NCI-H1436 (cell line): ENCODE measurements at places on chromosomes 7 and 10.

GRCh38 chr10:63103971-63104409, 29.1 kb upstream of the NRBF2 start:
- DNase-seq = no peak

DNA sequence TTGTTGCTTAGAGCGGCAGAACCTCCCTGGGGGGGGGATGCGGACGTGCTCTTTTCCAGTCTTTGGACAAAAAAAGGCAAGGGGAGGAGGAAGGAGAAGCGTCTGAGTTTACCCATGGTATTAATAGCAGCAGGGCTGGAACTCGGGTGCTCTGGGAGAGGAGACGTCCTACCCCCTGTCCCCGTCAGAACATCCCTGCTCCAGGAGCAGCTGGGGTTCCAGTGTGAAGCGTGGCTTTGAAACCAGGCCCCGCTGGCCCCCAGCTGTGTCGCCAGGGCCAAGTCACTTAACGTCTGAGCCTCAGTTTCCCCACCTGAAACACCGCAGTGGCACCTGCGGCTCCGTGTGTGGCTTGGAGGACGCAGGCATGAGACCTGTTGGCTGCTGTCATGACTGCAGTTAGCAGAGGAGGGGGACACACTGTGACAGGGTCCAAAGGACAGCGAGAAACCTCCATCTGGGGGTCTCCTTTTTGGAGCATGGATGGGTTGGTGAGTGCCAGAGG, 1.4 kb downstream of the AMZ1 start:
- DNase-seq = no peak

GRCh38 chr7:39880556-39880955, 69.5 kb upstream of the CDK13 start:
- no peak for DNase-seq

DNA sequence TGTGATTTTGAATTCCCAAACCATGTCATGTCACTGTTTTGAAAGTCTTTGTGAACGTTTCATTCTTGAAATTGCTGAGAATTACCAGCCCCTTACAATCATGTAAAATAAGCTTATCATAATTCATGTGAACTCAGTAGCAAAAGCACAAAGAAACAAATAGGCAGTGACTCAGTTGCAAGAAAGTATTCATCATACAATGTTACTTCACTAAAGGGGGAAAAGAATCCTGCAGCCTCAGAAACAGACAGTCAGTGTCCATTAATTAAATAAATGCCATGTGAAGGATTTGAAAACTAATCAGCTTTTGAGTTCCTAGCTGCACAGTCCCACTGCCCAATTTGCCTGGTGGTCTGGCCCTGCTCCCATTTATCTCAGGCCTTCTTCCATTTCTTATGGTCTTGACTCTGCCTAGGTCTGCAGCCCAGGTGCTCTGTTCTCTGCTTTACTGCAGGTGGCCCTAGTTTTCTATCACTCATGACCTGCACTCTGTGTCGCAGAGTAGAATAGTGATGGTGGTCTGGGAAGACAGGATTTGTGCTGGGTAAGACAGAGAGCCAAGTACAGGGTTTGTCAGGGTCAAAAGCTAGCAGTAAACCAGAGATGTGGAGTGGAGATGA, 99.7 kb downstream of the PLCE1 start:
- no peak for DNase-seq

DNA sequence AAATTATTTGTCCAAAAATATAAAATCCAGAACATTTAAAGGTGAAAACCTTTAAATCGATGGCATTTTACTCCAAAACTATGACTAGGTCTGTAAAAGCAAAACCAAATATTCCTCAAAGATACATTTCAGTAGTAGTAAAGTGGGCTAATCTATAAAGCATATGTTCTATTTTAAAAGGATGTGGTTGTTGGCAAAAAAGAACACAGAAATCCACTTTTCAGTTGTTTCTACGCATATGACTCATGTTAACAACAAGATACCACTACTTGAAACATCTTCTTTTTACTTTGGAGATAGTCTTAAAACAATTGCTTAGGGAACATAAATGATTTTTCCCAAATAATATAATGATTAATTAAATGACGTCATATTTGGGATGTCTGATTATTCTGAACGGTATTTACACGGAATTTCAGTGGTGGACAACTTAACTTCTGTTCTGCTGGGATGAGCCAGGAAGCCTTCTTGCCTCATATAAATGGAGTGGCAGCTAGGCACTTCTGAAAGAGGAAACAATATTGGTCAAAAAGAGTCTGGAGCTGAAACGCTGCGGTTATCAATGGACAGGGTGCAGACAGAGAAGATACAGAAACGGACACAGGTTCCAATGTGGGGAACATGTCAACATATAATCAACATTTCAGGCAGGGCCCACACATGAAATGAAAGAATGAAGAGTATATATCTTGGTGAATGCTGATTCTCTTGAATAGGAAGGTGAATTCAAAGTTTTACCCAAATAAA, 78.5 kb downstream of the ETV1 start:
- DNase-seq = no peak

- DNase-seq = no peak
Measured at GRCh38 chr10:44393051-44393630, 8.2 kb upstream of the CXCL12 start.

DNA sequence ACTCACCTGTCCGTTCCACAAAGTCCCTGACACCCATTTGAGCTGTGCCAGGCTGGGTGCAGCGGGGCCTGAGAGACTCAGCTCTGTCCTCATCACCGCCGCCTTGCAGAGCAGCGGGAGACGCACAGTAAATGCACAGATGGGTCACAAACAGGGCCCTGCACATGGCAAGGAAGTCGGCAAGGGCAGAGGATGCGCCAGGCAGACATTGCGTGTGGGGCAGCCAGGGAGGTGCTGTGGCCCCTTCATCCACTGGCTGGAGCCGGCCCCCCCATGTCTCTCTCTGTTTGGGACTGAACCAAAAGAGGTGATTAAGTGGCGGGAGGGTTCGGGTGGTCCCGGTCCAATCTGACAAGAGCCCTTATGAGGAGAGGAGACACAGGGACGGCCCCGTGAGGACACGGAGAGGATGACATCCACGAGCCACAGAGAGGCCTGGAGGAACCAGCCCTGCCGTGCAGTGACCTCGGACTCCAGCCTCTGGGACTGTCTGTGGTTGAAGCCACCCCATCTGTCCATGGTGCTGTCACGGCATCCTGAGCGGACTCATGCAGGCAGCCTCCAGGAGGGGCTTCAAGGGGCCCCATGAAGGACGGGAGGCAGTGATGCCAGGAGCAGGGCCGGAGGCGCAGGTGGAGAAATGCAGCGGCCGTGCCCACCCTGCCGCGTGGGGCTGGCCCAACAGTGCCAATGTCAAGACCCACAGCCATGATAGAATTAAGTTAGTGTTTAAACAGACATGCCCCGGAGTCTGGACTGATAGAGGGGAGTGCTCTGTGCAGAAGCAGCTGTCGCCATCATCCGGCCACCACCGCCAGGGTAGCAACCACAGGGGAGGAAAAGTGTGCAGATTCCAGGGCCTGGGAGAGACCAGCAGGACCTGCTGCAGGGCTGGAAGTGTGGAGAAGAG, 28.4 kb upstream of the FOXL3 start:
- no peak for DNase-seq

GRCh38 chr7:50812094-50812493, 29.4 kb upstream of the GRB10 start:
- no peak for DNase-seq

DNA sequence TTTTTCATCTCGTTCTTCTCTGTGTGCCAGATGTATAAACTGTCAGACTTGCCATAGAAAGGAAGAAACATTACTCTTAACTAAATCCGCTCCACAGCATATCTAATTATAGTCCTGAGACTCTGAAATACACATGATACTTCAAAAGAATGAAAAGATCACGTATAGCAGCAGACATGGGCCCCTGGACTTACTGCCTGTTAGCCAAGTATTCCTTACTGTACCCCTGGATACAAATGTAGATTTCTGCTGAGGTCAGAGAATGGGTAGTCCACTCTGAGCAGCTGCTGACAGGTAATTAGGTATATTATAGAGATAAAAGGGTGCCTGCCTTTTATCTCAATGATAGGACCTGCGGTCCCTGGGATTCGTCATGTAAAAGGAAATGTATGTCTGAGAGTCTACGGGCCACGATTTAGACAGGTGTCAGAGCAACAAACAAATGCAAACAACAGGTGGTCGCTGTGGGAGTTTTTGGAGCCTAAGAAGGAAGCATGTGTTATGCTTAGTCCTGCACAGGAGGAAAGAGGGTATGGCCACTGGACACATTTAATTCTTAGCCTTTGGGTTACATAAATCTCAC, 69.4 kb downstream of the VOPP1 start:
- peak; percentile 37 for DNase-seq

GRCh38 chr10:56181607-56182006, 179.5 kb downstream of the ZWINT start:
- DNase-seq = no peak

DNA sequence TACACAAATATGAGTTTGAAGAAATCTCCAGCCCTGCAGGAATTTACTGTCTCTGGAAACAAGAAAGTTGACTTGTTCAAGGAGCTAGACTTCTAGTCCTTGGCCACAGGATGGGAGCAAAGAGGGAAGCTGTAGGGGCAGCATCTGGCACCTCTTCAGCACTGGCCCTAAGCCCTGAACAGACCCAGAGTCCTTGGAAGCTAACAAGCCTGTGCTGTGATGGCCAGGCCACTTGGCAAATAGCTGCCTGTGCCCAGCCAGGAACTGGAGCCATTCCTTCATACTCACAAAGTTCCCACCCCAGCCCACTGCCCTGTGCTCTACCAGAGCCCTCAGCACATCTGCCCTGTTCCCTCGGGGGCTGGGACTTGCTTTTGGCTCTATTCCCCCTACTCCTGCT, 9.4 kb upstream of the COL13A1 start:
- DNase-seq = no peak

- DNase-seq = no peak
Measured at GRCh38 chr10:79416578-79417255, 28.7 kb downstream of the ZCCHC24 start.

DNA sequence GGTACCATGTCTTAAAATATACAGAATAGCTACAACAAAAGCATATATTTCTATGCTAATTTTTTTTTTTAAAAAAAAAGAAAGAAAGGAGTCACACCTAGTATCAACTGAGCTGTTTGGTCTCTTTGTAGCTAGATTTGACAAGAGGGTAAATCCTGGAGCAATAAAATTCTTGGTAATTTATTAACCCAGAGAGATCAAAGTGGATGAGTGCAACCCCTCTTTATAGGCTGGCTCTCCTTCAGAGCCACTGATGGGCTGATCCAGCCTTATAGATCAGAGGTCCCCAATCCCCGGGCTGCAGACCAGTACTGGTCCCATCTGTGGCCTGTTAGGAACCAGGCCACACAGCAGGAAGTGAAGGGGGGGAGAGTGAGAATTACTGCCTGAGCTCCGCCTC, 19.8 kb upstream of the MRLN start:
- DNase-seq = no peak

DNA sequence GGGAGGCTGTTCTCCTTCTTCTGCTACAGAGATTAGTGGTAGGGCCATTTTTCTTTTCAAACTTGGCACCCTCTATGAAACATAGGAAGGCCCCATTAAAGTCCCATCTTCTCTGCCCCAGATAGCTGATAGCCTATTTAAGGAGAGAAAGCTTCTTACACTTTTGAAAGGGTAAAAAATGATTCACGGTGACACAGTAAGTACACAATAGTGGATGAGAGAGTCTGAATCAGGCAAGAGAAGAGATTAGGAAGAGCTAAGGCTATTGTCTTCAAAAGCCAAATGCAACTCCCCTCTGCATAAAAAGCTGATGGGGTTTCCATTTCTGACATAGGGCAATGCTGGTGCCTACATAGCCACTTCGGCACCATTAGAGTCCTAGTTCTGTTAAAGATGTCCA, 3.6 kb downstream of the INA start:
- no peak for DNase-seq

DNA sequence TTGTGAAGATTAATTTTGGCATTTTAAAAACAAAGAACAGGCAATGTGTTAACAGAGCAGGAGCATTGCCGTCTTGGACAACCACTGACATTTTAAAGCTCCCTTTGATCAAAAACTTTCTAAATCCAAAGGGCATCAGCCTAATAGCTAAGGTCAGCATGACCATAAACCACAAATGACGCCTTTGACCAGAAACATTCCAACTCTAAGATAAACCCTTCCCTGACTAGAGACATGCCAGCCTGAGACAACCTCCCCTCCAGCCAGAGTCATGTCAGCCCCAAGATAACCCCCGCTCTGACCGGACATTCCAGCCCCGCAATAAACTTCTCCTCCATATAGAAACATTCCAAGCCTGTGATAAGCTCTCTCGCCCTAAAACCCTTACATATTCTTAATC, 949.4 kb upstream of the POT1 start:
- no peak for DNase-seq

DNA sequence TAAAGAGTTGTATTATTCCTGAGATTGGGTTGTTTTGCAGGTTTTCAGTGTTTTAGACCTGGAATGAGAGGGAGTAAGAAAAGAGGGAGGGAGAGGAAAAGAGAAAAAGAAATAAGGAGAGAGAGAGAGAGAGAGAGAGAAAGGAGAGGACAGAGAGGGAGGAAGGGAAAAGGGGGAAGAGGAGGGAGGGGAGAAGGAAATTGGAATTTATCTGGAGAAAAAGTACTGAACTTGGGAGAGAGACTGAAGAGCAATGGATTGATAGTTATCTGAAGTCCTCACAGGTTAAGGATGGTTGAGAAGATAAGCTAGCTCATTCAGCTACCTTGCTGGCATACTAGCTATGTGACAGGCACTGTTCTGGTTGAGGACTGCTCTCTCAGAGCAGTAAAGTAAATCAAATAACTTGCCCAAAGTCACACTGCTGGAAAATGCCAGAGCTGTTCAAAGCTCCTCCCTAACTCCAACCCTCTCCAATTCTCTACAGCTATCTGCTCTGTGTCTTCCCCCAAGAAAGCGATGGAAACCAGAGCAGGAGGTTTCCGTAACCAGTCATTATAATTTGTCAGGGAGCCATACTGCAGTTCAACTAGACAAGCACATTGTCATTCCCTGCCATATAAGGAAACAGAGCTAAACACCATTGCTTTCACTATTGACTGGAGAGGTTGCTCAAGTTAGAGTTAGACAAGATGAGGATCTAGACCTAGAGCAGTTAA, 10.7 kb downstream of the CALD1 start:
- no peak for DNase-seq

DNA sequence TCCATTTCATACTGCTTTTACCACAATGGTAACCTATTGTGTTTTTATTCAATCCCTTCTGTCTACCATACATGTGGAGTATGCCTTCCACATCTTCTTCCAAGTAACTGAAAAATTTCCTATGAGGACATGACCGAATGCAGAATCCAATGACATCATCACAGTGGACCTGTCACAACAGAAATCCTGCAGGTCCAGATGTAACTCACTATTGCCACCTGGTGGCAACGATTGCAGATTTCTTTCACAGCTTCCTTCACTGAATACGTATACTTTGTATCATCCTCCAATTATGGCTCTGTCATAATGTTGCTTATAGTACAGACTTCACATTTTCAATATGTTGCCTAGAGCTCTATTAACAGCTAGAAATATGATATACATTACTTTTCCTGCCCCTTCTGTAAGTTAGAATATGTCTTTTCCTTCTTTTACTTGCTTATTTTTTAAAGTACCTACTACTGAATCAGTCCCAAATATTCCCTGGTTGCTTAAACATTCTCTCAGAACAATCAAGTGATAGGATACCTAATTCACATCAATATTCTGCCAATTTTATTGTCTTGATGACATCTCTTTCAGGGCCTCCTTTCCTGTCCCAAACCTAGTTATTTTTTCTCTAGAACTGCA, 45.4 kb downstream of the SLC13A1 start:
- peak; percentile 79 for DNase-seq

- DNase-seq = no peak
Measured at GRCh38 chr10:21499701-21500577, 25.5 kb downstream of the SKIDA1 start.
